ENCODE measurements at places on chromosomes 1 and 21.

DNA sequence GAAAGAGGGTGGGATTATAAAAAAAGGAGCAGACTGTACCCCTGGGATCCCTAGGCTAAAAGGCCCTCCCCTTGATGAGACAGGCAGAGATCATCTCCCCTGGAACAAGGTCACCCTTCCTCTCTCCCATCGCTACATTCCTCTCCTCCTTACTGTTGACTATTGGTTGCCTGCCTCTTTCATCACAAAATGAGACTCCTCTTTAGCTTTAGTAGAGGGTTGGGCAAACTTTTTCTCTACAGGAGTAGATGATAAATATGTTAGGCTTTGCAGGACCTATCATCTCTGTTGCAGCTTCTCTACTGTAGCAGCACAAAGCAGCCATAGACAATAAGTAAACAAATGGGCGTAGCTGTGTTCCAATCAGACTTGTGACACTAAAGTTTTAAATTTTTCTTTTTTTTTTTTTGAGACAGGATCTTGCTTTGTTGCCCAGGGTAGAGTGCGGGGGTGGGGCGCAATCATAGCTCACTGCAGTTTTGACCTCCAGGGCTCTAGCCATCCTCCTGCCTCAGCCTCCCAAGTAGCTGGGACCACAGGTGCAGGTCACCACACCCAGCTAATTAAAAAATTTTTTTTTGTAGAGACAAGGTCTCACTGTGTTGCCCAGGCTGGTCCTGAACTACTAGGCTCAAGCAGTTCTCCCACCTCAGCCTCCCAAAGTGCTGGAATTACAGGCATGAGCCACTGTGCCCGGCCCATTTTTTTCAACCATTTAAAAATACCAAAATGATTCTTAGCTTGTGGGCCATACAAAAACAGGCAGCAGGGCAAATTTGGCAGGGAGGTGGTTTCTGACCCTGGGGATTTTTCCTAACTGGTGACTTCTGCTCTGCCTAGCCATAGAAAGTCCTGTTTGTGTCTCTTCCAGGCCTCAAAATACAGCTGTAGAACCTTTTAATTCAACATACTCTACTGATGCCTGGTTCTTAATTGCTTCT, 15.1 kb downstream of the MCL1 start:
- DNase-seq: no peak

DNA sequence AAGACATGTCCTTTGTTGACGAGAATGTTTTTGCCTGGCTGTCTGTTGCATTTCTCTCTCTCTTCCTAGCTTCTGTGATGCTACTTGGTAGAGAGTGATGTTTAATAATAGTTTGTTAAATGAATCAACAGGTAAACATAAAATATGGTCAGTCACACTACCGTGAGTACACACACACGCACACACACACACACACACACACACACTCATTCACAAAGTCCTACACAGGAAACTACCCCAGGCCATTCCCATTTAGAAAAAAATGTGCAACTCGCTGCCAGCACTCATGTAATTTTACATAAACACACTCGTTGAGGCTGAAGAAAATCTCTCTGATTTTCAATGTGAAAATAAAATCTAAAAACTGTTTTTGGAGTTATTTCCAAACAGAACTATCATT, 38.7 kb downstream of the RUNX1 start:
- no peak for DNase-seq

DNA sequence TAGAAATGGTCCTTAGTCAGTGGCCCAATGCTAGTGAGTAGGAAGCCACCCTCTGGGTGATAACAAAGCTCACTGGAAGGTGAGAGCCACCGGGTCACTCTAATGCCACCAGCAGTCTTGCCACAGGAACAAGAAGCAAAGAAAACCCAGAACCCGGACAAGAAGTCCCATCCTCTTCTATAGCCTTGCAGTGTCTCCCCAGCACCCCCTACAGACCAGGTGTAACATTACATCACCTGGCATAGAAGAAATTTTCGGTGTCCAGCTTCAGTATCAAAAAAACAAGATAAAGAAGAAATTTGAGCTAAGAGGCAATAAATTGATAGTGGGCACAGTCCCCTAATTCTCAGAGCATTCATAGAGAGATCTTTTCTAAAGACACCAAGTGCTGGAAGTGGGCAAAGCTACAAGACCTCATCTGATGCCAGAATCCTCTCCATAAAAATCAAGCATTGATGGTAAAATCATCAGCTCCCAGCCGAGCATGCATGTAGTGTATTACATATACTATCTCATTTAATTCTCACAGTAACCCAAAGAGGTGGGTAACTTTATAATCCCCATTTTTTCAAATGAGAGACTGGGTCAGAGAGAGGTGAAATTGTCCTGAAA, 491.0 kb downstream of the MATN1 start:
- no peak for DNase-seq

DNA sequence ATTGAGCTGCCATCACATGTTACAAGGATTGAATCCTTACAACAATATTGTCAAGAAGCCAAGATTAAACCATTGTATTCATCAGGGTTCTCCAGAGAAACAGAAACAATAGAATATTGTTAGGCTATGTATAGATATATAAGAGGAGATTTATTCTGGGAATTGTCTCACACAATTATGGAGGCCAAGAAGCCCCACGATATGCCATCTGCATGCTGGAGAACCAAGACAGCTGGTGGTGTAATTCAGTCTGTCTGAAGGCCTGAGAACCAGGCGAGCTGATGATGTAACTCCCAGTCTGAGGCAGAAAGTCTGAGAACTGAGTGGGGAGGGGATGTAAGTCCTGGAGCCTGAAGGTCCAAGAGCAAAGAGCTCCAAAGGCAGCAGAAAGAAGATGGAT, 14.5 kb upstream of the TTF2 start:
- no peak for DNase-seq

DNA sequence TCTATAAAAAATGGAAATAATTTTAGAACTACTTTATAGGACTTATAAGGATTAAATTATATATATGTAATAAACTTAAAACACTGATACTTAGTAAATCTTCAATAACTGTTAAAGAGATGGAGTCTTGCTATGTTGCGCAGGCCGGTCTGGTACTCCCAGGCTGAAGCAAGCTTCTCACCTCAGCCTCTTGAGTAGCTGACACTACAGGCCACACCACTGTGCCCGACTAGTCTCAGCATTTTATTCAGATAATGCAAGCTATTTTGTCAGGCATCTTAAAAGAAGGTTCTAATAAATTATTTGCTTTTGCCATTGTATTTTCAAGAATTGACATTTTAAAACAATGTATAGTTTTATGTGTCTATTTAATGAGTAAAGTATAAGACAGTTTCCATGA, 20.8 kb downstream of the CNST start:
- no peak for DNase-seq

- peak; percentile 85 for DNase-seq
These were observed 53.0 kb downstream of the PBX1 start for GRCh38 chr1:164611754-164612642.

- DNase-seq: no peak
These were observed 29.7 kb downstream of the TSHB start for GRCh38 chr1:115059316-115059715.

All from NCI-H2029 treated with DMSO at 0.1 percent for 48 hours (cell line).